Ovary (tissue), 10 donors: ENCODE measurements at places on chromosomes 3 and 15. TPM values are rescaled to one million over a fixed set of nuclear protein-coding genes. Genes with fewer than 3 reads are reported as not detected.

Gene IL17RD
- total RNA-seq, result 19.8 TPM

- H3K27ac ChIP-seq, result no peak overlapping the region
- H3K4me3 ChIP-seq, result no peak overlapping the region
- H3K4me1 ChIP-seq, result no peaks in the 10 kb centered on the region
- no peaks in the 10 kb centered on the region for H3K36me3 ChIP-seq
These were observed 91.8 kb downstream of the MRPL46 start for GRCh38 chr15:88375234-88375927.

DNA sequence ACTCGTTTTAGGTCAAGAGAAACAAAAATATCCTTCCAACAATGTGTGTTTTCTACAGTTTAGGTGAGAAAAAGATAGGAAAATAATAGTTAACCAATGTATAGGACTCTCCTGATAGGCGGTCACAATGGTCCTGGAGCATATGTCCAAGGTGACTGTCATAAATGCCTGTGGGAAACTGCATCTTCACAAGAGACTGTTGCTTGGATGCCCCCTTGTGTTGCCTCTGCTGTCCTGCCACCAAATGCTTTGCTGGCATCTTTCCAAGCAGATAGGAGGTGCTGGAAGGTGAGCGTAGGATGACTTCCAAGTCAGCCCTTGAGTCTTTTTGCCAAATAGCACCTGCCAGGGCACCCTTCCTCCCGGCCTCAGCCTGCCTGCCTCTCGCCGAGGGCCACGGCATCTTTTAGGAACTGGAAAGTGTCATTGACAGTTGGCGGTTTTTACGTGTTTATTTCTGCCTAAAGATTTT, 24.1 kb upstream of the SACM1L start:
- no peaks in the 10 kb centered on the region for H3K27me3 ChIP-seq
- H3K4me3 ChIP-seq, result no peak overlapping the region
- H3K27ac ChIP-seq, result no peak overlapping the region
- no peaks in the 10 kb centered on the region for H3K36me3 ChIP-seq
- no peak for DNase-seq
- H3K4me1 ChIP-seq, result peaks cover 1% of the 10 kb centered on the region

Gene SCAANT1
- not detected for total RNA-seq

Gene TIMP4
- total RNA-seq, result 3.1 TPM

DNA sequence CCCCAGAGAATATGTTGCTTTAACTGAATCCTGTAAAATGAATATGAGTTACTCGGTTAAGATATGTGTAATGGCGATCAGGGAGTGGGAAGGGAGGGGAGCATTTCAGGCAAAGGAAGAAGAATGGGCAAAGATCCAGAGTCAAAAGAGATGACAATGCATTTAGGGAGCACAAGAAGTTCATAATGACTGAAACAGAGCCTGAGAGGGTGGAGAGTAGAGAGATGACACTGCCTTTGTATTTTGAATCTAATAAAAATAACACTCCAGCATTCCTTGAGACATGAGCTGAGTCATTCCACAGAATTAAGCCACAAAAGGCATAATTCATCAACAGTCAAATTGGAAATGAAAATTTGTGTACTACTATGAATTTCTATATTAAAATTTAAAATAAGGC, 105.3 kb upstream of the PEX5L start:
- H3K4me3 ChIP-seq, result no peak overlapping the region
- H3K4me1 ChIP-seq, result no peaks in the 10 kb centered on the region
- H3K36me3 ChIP-seq, result no peaks in the 10 kb centered on the region
- no peaks in the 10 kb centered on the region for H3K27me3 ChIP-seq
- no peak overlapping the region for H3K27ac ChIP-seq
- no peak for DNase-seq

DNA sequence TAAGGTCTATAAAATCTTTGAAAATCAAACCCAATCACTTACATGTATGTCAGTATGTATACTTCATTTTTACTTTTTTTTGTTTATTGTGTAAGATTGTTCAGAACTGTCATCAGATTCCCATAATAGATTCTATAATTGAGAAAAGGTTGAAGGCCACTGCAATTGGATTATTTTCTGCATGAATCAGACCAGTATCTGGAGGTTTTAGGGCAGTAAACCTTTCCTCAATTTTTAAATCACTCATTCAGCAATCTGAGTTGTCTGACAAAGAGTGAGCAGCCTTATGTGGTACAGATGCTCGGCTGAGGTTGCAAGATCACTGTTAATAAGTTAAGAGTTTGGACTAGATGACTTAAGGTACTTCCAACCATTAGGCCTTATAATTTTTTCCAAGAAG, 96.0 kb downstream of the TP63 start:
- H3K4me3 ChIP-seq, result no peak overlapping the region
- H3K27ac ChIP-seq, result no peak overlapping the region
- no peaks in the 10 kb centered on the region for H3K36me3 ChIP-seq
- H3K27me3 ChIP-seq, result no peaks in the 10 kb centered on the region
- DNase-seq, result no peak

DNA sequence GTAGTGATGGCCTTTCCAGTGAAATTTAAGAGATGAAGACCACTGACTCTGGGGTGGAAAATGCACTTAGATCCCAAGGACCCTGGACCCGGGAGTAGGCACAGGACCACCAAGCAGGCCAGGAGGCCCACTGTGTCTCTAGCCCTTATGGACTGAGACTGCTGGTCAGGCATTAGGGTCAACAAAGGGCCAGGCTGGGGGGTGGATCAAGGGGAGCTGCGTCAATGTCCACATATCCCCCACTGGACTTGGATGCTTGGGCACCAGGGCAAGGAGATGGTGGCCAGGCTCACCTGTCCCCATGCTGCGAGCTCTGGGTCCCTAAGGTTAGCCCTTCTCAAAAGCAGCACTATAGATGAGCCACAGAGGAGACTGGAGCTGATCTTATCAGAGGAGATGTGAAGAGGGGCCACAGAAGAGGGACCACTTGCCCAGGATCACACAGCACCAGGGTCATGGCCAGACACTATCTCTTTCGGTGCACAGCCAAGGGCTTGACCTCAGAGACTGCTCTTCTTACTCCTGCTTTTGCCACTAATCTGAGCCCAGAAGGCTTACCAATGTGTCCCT, 14.7 kb downstream of the RAB6B start:
- no peaks in the 10 kb centered on the region for H3K27me3 ChIP-seq
- peaks cover 3% of the 10 kb centered on the region for H3K4me1 ChIP-seq
- no peak overlapping the region for H3K4me3 ChIP-seq
- H3K36me3 ChIP-seq, result no peaks in the 10 kb centered on the region

- H3K4me3 ChIP-seq, result no peak overlapping the region
- H3K27ac ChIP-seq, result no peak overlapping the region
- no peaks in the 10 kb centered on the region for H3K4me1 ChIP-seq
- H3K36me3 ChIP-seq, result no peaks in the 10 kb centered on the region
- H3K27me3 ChIP-seq, result no peaks in the 10 kb centered on the region
- DNase-seq, result no peak
These were observed 42.5 kb downstream of the TRAK1 start for GRCh38 chr3:42133500-42134298.
